ENCODE measurements at places on chromosomes 5 and 9. TPM values are rescaled to one million over a fixed set of nuclear protein-coding genes. Genes with fewer than 3 reads are reported as not detected.

DNA sequence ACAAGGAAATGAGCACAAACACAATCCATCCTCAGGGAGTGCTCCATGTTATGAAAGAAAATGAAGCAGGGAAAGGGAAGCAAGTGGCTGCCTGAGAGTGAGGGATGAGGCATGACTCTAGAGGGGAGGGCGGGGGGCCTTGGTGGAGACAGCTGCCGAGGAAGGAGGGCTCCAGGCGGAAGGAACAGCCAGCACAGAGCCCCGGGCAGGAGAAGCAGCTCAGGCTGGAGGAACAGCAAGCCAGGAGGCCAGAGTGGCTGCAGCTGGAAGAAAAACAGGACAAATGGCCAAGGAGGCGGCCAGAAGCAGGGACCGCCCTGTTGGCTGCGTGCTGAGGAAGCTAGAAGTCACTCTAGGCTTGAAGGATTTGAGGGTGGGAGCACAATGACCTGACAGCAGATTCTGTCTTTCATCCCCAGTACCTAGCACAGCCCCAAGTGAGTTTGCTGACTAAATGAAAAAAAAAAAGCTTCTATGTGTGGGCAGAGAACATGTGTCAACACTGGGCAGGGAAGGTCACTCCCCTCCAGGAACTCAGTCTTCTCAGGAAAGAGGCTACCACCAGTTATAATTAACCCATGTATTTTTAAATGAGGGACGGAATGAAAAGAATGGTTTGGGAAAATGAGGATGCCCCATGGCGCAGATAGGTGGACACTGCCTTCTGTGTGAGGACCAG, 142.8 kb downstream of the DCP2 start:
- peaks cover 5% of the 10 kb centered on the region for H3K36me3 ChIP-seq
- H3K4me1 ChIP-seq: peaks cover 34% of the 10 kb centered on the region
- no peaks in the 10 kb centered on the region for H3K27me3 ChIP-seq
- no peak for DNase-seq
- peak overlapping the region; percentile 1 for H3K27ac ChIP-seq

Gene CTSV
- 6.7 TPM for total RNA-seq

DNA sequence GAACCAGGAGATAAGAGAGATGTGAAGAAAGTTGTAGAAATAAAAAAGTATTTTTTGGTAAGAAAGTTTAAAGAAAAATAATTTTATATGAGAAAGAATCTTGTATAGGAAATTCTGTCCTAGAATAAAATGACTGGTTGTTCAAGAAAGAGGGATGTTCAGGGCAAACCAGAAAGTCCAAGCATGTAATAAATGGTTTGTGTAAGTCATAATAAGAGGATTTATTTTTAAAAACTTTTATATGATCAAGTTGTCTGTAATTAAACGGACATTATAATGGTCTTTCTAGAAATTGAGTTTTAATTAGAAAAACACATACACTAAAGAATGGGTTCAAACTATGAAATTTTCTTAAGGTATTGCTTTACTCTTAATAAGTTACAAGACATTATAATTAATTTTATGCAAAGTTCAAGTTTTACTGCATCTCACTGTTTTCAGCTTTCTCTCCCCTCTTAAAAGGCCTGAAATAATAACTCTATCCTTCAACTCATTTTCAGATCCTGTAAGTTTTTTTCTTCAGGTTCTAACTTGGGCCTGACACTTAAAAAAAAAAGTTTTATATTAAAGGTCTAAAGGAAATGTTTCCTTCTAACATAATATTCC, 56.1 kb upstream of the ZNF300 start:
- no peak overlapping the region for H3K27ac ChIP-seq
- no peak overlapping the region for H3K4me3 ChIP-seq
- H3K27me3 ChIP-seq: no peaks in the 10 kb centered on the region
- no peaks in the 10 kb centered on the region for H3K36me3 ChIP-seq
- H3K4me1 ChIP-seq: no peaks in the 10 kb centered on the region

GRCh38 chr5:96663608-96664007, 1.4 kb downstream of the CAST start:
- DNase-seq: no peak
- H3K27me3 ChIP-seq: peaks cover 17% of the 10 kb centered on the region
- H3K4me1 ChIP-seq: peaks cover 43% of the 10 kb centered on the region
- H3K27ac ChIP-seq: peak overlapping the region; percentile 96

DNA sequence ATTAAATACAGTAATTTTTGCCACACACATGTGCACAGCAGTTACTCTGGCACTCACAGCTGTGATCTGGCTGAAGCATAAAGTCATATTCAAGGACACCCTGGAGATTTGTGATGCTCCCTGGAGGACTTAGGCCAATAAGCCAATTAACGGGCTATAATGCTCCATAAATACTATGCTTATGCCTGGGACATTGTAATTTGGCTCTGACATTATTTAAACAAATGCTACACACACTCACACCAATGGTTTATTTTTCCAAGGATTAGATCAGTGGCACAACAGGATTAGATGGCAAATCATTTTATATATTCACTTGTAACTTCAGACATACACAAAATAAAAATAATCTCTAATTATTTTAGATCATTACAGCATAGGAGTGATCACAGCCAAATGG, 111.2 kb downstream of the LMNB1 start:
- H3K27me3 ChIP-seq: no peaks in the 10 kb centered on the region
- H3K4me1 ChIP-seq: peaks cover 12% of the 10 kb centered on the region
- no peak overlapping the region for H3K4me3 ChIP-seq
- DNase-seq: no peak

DNA sequence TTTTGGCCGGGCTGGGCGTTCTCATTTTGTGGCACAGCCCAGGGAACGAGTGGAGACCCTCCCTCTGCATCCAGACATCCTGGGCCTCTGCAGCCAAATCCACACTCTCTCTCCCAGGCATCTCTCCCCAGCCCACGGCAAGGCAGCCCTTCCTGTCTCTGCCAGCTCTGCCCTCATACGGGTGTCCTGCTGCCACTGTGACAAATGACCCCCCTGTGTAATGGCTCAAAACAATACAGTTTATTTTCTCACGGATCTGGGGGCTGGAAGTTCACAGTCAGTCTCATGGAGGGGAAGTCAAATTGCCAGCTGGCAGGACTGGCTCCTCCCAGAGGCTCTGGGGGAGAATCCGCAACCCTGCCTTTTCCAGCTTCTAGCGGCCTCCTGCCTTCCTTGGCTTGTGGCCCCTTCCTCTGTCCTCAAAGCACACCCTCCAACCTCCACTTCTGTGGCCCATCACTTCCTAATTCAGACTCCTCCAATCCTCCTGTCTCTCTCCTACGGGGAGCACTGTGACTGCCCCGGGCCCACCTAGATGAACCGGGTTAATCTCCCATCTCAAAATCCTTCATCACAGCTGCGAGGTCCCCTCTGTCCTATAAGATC, 70.2 kb upstream of the COL5A1 start:
- no peaks in the 10 kb centered on the region for H3K36me3 ChIP-seq
- peaks cover 20% of the 10 kb centered on the region for H3K4me1 ChIP-seq
- H3K4me3 ChIP-seq: no peak overlapping the region

DNA sequence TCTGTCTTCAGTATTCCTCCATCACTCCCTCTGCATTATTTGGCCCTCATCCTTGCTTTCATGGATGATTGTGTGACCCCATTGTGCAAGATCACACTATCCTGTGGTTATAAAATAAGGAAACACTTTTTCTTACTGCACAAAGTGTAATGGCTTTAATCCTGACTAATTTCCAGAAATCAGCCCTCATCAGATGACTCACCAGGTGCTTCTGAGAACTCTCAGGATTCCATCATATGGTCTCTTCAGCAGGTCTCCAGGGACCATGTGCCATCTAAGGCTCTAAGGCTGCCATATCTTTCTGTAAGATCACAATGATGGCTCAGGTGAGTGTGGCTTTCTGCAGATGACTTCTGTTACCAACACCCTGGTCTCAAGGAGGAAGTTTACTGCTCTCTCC, 27.3 kb upstream of the FER start:
- no peaks in the 10 kb centered on the region for H3K36me3 ChIP-seq
- H3K27me3 ChIP-seq: no peaks in the 10 kb centered on the region
- DNase-seq: no peak
- H3K4me1 ChIP-seq: no peaks in the 10 kb centered on the region

Gene ACTBL2
- not detected for total RNA-seq

Gene PITX1
- total RNA-seq: 6.3 TPM

Gene SLC6A3
- 0.19 TPM for total RNA-seq

DNA sequence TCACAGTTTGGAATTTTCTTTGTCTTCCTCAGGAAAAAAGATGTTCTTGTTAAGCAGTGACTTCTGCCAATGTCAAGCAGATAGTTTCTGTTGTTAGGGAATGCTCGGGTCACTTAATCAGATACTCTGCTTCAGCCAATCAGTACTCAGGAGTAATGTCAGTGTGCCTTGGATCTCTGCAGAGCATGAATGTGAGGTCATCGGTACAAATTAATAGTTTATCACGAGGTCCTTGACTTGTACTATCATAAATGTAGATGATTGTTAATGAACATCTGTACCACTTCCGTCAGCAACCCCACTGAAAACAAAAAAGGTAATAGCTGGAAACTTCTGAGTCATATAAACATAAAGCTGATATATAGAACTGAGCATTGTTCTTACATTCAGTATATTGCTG, 73.6 kb downstream of the FBXL7 start:
- no peak overlapping the region for H3K27ac ChIP-seq
- H3K4me3 ChIP-seq: no peak overlapping the region
- no peak for DNase-seq
- no peaks in the 10 kb centered on the region for H3K27me3 ChIP-seq
- peaks cover 26% of the 10 kb centered on the region for H3K4me1 ChIP-seq

GRCh38 chr5:61311836-61312808, 19.9 kb upstream of the ZSWIM6 start:
- peaks cover 34% of the 10 kb centered on the region for H3K4me1 ChIP-seq
- no peak for DNase-seq
- H3K27ac ChIP-seq: no peak overlapping the region
- H3K27me3 ChIP-seq: no peaks in the 10 kb centered on the region
- H3K36me3 ChIP-seq: no peaks in the 10 kb centered on the region

GRCh38 chr5:97838214-97838613, 655.2 kb upstream of the RIOK2 start:
- H3K4me3 ChIP-seq: no peak overlapping the region
- no peak overlapping the region for H3K27ac ChIP-seq
- no peaks in the 10 kb centered on the region for H3K4me1 ChIP-seq
- no peaks in the 10 kb centered on the region for H3K36me3 ChIP-seq
- H3K27me3 ChIP-seq: no peaks in the 10 kb centered on the region

Gene CMBL
- 12.1 TPM for total RNA-seq

Gene SOX30
- not detected for total RNA-seq

Gene IFNA21
- not detected for total RNA-seq

- DNase-seq: no peak
- H3K27ac ChIP-seq: peak within 1 kb of the TSS; percentile 79
- H3K4me3 ChIP-seq: peak within 1 kb of the TSS; percentile 52
- peaks cover 10% of the 10 kb centered on the region for H3K27me3 ChIP-seq
- H3K36me3 ChIP-seq: no peaks in the 10 kb centered on the region
These were observed at the start of gene HRCT1 for GRCh38 chr9:35905912-35906679. HRCT1 (plus strand) TSS chr9:35906202; CDS start chr9:35906288, 86 bp downstream.

- H3K4me3 ChIP-seq: peak overlapping the region; percentile 25
- H3K27me3 ChIP-seq: no peaks in the 10 kb centered on the region
- peak overlapping the region; percentile 32 for H3K27ac ChIP-seq
These were observed 111.0 kb downstream of the CD180 start for GRCh38 chr5:67085616-67086015.

Gene FGF18
- total RNA-seq: 1.7 TPM

GRCh38 chr9:126330536-126330935, 3.9 kb downstream of the MVB12B start:
- peaks cover 10% of the 10 kb centered on the region for H3K36me3 ChIP-seq
- H3K4me1 ChIP-seq: peaks cover 34% of the 10 kb centered on the region
- H3K27ac ChIP-seq: no peak overlapping the region
- no peaks in the 10 kb centered on the region for H3K27me3 ChIP-seq
- DNase-seq: no peak

GRCh38 chr9:121207371-121207940, 5.8 kb upstream of the RAB14 start:
- H3K27ac ChIP-seq: no peak overlapping the region
- no peaks in the 10 kb centered on the region for H3K4me1 ChIP-seq

All from type B pancreatic cell (in vitro differentiated cells).